MM.1S (cell line): ENCODE measurements at places on chromosomes 13 and 19.

GRCh38 chr13:73665261-73665660, 468.9 kb downstream of the KLF12 start:
- H3K4me1 ChIP-seq = no peaks in the 10 kb centered on the region
- no peaks in the 10 kb centered on the region for H3K36me3 ChIP-seq
- H3K27me3 ChIP-seq = no peaks in the 10 kb centered on the region
- no peak overlapping the region for H3K27ac ChIP-seq
- DNase-seq = no peak

- H3K27ac ChIP-seq = no peak overlapping the region
- no peak for DNase-seq
- no peaks in the 10 kb centered on the region for H3K4me1 ChIP-seq
Observed at GRCh38 chr19:5832527-5833216, 6.8 kb downstream of the FUT6 start.

GRCh38 chr19:55647732-55648584, at the start of gene CCDC106:
TSS of gene CCDC106 (plus strand) at chr19:55648212. CDS start at chr19:55649047, 835 bp downstream.
- no peaks in the 10 kb centered on the region for H3K36me3 ChIP-seq
- peak within 1 kb of the TSS; percentile 61 for H3K4me3 ChIP-seq
- no peaks in the 10 kb centered on the region for H3K27me3 ChIP-seq
- DNase-seq = peak; percentile 30
- H3K4me1 ChIP-seq = peaks cover 13% of the 10 kb centered on the region; the same call in 1 of the 2 replicates

DNA sequence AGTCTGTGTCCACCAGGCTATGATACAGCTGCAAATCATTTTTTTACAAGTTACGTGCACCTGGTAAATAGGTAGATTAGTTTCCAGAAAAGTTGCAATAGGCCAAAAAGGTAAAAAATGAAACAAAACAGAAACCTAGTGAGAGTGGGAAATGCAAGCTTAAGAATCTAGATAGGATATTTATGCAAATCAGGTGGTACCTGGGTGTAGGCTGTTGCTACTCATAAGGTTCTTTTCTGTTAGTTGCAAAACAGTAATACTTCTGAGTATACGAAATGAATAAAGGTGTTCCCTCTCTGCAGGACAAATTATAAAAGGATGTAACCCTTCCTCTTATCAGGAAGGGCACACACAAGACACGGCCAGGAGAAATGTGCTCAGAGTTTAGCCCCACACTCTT, 97.9 kb downstream of the UGGT2 start:
- no peak overlapping the region for H3K27ac ChIP-seq
- H3K36me3 ChIP-seq = no peaks in the 10 kb centered on the region
- H3K27me3 ChIP-seq = no peaks in the 10 kb centered on the region
- no peak overlapping the region for H3K4me3 ChIP-seq

GRCh38 chr13:57030671-57031070, 110.0 kb upstream of the PRR20A start:
- H3K4me3 ChIP-seq = no peak overlapping the region
- no peaks in the 10 kb centered on the region for H3K4me1 ChIP-seq
- DNase-seq = no peak
- H3K27me3 ChIP-seq = no peaks in the 10 kb centered on the region
- no peaks in the 10 kb centered on the region for H3K36me3 ChIP-seq

- no peak overlapping the region for H3K4me3 ChIP-seq
- no peak for DNase-seq
- H3K36me3 ChIP-seq = no peaks in the 10 kb centered on the region
- no peak overlapping the region for H3K27ac ChIP-seq
- no peaks in the 10 kb centered on the region for H3K4me1 ChIP-seq
- H3K27me3 ChIP-seq = no peaks in the 10 kb centered on the region
Observed at GRCh38 chr13:84999252-84999651, 800.0 kb downstream of the SLITRK6 start.

GRCh38 chr19:13999085-13999484, 7.0 kb downstream of the RFX1 start:
- no peak for DNase-seq
- H3K27ac ChIP-seq = no peak overlapping the region
- H3K36me3 ChIP-seq = no peaks in the 10 kb centered on the region
- H3K27me3 ChIP-seq = no peaks in the 10 kb centered on the region

- H3K36me3 ChIP-seq = no peaks in the 10 kb centered on the region
- H3K27ac ChIP-seq = no peak overlapping the region
- H3K4me3 ChIP-seq = peak overlapping the region; percentile 77
- H3K27me3 ChIP-seq = peaks cover 35% of the 10 kb centered on the region
- H3K4me1 ChIP-seq = no peaks in the 10 kb centered on the region
- no peak for DNase-seq
Observed at GRCh38 chr19:7830272-7830771, 304 bp downstream of the EVI5L start.

DNA sequence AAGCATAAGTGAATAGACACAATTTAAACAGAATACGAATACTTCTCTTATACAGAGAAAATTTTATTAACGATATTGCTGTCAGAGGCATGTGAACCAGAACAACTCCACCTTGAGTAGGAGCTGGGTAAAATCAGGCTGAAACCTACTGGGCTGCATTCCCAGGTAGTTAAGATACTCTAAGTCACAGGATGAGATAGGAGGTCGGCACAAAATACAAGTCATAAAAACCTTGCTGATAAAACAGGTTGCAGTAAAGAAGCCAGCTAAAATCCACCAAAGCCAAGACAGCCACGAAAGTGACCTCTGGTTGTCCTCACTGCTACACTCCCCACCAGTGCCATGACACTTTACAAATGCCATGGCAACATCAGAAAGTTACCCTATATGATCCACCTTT, 49.2 kb upstream of the TRPC4 start:
- H3K27me3 ChIP-seq = no peaks in the 10 kb centered on the region
- no peaks in the 10 kb centered on the region for H3K36me3 ChIP-seq
- 0 out of 2 replicates have a peak, but pooled peaks cover 3% of the 10 kb centered on the region for H3K4me1 ChIP-seq
- no peak overlapping the region for H3K4me3 ChIP-seq

GRCh38 chr19:20067943-20068342, 9.9 kb upstream of the ZNF90 start:
- no peak overlapping the region for H3K27ac ChIP-seq
- no peak overlapping the region for H3K4me3 ChIP-seq
- no peaks in the 10 kb centered on the region for H3K36me3 ChIP-seq
- DNase-seq = no peak

DNA sequence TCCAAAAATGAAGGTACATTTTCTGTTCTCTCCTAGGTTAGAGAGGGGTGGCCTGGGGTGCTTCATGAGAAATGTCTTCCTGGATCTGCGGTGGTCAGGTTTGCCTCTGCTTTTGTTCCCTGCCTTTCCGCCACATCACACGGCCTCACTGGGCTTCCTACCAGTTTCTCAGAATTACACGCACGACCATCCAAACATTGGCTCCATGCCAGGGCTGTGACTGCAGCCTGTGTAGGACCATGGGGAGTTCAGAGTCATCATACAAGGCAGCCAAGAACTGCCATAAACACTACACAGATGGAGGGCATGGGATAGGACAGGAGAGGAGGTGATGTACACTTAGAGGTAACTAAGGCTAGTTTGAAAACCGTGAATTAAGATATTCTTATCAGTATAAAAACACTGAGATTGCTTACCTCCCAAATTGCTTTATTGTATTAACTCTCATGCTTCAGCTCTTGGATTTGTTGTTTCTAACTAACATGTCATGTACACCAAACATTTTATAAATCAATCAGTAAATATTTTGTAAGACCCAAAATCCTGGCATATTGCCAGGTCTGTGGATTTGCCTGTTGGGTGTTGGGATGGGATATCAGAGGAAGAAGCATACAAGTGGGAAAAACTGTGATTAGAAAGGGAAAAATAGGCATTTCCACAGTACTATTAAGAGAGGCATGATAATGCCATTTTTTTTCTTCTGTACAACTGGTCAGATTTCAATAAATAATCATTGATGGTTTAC, 45.2 kb downstream of the CDADC1 start:
- no peaks in the 10 kb centered on the region for H3K27me3 ChIP-seq
- no peaks in the 10 kb centered on the region for H3K36me3 ChIP-seq
- no peak for DNase-seq

- no peak for DNase-seq
- no peak overlapping the region for H3K27ac ChIP-seq
- no peaks in the 10 kb centered on the region for H3K4me1 ChIP-seq
- H3K4me3 ChIP-seq = no peak overlapping the region
Observed at GRCh38 chr13:40272776-40273139, 393.7 kb downstream of the FOXO1 start.

DNA sequence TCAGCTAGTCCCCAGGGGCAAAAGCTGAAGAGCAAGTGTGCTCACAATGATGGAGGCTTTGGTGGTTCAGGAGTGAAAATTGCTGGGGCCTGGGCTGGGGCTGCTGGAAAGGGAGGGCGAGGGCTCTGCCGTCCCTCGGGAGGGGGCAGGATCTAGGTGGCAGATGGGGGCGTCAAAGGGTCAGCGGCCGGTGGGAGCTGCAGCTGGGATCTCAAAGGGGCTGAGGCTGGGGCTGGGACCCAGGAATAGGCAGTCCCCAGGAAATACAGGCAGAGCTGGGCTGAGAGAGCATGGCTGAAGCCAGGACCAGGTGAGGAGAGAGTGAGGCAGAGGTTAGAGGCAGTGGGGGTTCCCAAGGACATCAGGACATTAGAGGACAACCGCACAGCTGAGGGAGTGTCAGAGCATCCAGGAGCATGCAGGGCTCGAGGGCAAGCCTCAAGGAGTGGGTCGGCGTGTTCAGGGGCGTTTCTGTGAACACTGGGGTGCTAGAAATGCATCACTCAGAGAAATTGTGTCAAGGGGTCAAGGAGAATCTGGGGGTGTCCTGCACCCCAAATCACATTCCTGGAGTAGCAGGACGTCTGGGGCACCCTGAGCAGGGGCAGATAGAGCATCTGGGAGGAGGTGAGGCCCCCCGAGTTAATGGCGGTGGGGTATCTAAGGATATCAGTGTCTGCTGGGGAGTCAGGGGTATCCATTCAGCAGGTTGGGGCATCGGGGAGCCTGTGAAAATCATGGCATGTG, 1.2 kb upstream of the SYNE4 start:
- no peaks in the 10 kb centered on the region for H3K27me3 ChIP-seq
- no peaks in the 10 kb centered on the region for H3K36me3 ChIP-seq

DNA sequence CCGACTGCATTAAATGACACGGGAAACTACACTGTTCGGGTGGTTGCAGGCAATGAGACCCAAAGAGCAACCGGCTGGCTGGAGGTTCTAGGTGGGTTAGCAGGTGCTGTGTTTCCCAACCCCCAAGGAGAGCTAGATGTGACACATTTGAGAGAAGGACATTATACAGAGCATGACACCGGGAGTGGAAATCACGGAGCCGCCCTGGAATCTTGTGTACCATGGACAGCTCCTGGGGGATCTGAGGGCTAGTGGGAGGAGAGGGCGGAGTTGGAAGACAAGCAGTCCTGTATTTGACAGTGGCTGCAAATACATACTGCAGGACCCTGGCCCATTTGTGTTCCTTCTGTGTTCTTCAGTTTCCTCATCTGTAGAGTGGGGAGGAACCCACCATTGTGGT, 2.3 kb downstream of the CEACAM18 start:
- no peak overlapping the region for H3K27ac ChIP-seq
- no peak overlapping the region for H3K4me3 ChIP-seq
- no peaks in the 10 kb centered on the region for H3K27me3 ChIP-seq

GRCh38 chr19:40754611-40755247, 3.7 kb downstream of the SNRPA start:
- no peak overlapping the region for H3K4me3 ChIP-seq
- DNase-seq = no peak

DNA sequence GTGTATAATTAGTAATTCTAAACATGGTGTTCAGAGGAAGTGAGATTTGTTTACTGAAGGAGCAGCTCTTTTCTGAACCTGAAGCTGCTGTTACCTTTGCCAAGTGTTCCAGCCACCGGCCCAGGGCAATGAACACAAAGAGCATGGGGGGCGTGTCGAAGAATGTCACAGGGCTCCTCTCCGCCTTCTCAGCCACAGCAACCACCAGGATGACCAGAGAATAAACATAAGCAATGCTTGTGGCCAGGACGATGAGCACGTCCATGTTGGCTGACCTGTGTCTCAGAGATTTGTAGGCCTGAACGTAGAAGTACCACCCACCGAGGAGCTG, 53.1 kb downstream of the ATP7B start:
- no peaks in the 10 kb centered on the region for H3K36me3 ChIP-seq
- no peak for DNase-seq
- H3K4me3 ChIP-seq = no peak overlapping the region
- no peaks in the 10 kb centered on the region for H3K27me3 ChIP-seq
- H3K27ac ChIP-seq = no peak overlapping the region

DNA sequence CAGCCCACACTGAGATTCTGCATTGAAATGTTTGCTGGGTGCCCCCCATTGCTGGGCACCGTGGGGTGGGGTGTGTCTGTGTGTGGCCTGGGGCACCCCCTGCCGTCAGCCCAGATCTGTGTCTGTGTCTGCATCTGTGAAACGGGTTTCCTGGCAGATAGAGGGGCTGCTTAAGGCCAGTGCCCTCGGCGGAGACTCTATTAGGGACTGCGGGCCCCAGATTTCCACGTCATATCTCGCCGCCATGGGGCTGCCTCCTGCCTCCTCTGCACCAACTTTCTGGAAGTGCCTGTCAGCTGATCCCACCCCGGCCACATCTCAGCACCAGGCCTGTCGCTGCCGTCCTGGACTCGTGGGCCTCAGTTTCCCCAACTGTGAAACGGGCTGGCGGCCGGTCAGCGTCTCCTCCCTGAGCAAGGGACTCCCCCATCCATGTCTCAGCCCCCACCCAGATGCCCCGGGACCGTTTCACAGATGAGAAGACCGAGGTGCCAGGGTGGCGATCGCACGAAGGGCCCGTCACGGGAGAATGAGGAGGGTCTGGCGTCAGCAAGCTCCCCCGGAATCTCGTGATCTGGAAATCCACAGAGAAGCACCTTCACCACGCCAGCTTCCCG, 21.4 kb downstream of the ARID3A start:
- H3K27ac ChIP-seq = no peak overlapping the region
- H3K27me3 ChIP-seq = no peaks in the 10 kb centered on the region
- no peaks in the 10 kb centered on the region for H3K36me3 ChIP-seq
- no peak for DNase-seq
- H3K4me3 ChIP-seq = no peak overlapping the region

GRCh38 chr13:97659602-97660001, 225.6 kb downstream of the RAP2A start:
- DNase-seq = no peak
- no peak overlapping the region for H3K4me3 ChIP-seq
- H3K27ac ChIP-seq = no peak overlapping the region
- no peaks in the 10 kb centered on the region for H3K27me3 ChIP-seq

- H3K27me3 ChIP-seq = no peaks in the 10 kb centered on the region
- no peak overlapping the region for H3K27ac ChIP-seq
Observed at GRCh38 chr13:25727250-25727649, 324.6 kb downstream of the SHISA2 start.

DNA sequence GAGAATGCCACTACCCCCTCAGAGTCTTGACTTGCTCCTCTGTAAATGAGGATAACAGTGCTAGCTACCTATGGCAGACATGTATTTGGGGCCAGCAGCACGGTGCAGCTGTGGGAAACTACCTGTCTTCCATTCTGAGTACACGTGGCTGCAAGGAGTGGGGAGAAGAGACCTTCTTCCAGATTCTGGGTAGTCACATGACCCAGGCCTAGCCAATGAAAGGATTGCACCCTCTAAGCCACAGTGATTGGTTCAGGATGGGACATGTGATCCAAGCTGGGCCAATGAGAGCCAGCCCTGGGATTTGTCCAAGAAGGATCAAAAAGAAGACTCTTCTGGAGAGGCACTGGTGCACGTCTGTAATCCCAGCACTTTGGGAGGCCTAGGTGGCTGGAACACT, 5.5 kb downstream of the ZNRF4 start:
- no peak overlapping the region for H3K4me3 ChIP-seq
- no peak for DNase-seq
- no peak overlapping the region for H3K27ac ChIP-seq
- no peaks in the 10 kb centered on the region for H3K4me1 ChIP-seq
- peaks cover 74% of the 10 kb centered on the region for H3K27me3 ChIP-seq
- H3K36me3 ChIP-seq = no peaks in the 10 kb centered on the region
